ENCODE measurements at places on chromosomes 13 and 19. TPM values are rescaled to one million over a fixed set of nuclear protein-coding genes. Genes with fewer than 3 reads are reported as not detected.

- DNase-seq = peak; percentile 18
These were observed 191.2 kb downstream of the SPRY2 start for GRCh38 chr13:80149736-80150135.

DNA sequence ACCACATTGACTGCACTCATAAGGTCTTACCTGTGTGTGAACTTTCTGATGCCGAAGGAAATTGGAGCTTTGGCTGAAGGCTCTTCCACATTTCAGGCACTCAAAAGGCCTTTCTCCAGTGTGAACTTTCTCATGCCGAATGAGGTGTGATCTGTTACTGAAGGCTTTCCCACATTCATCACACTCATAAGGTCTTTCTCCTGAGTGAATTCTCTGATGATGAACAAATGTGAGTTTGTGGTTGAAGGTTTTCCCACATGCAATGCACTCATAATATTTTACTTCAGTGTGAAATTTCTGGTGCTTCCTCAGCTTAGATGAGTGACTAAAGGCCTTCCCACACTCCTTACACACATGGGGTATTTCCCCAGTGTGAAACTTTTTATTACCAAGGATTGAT lies 5.7 kb downstream of the ZNF132 start:
- peak; percentile 18 for DNase-seq

GRCh38 chr13:97211300-97211699 lies 10.8 kb upstream of the MBNL2 start:
- DNase-seq = peak; percentile 48

DNA sequence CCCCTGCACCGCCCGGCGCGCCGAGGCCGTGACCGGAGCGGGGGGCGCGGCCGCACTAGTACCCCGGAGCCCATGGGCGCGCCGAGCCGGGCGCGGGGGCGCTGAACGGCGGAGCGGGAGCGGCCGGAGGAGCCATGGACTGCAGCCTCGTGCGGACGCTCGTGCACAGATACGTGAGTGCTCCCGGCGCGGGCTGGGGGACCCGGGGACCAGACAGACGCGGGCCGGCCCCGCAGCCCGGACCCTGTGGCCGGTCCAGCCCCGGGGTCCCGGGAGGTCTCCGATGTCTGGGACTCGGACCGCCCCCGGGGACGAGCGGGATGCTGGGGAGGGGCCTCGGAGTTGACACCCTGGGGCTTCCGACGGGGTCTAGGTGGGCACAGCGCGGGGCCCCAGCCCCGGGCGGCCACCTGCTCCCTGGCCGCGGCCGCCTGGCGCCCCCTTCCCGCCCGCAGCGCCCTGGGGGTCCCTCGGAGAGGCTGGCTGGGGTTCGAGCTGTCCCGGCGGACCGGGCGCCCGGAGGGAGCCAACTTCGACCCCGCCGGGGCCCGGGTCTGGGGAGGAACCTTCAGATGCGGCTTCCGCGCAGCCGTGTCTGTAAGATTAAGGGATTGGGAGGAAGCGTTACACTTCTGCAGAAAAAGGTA lies 568 bp downstream of the ATP11A start:
- peak; percentile 44 for DNase-seq

The ZNF136 gene
- total RNA-seq = 9.4 TPM

All from IMR-90 (cell line).